ENCODE measurements at places on chromosomes 1 and 21. TPM values are rescaled to one million over a fixed set of nuclear protein-coding genes. Genes with fewer than 3 reads are reported as not detected.

DNA sequence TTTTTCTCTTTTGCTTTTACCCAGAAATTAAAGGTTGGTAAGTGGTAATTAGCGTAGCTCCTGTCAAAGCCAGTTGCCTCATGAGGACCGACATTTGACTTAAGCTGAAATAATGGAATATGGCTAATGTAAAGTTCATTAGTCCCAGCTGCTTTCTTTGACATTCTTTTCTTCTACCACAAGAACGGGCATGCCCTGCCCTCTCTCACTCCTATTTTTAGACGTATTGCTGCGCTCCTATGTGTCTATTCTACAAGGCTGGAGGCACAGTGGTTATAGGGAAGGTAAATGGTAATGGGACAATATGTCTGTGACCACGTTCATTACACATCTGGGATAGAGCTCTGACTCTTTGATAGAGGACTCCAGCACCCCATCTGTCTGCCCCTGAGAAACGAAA is 6.8 kb downstream of the CORT start:
- no peak for DNase-seq

DNA sequence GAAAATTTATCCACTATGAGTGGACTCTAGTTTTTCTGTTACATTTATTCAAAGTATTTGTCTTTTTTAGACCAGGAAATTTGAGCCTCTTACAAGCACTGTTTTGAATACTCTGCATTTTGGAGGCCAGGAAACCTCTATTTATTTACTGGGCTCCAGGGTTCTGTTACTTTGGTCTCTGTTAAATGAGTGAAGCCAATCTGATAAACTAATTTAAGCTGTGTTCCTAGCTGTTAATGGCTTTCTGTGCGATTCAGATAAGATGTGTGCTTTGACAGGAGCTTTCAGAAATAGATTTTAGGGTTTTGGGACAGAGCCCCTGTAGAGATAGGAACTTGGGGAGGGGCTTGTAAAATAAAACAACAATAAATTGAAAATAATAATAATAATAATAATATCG is 23.9 kb downstream of the ACKR1 start:
- no peak for DNase-seq

LCE2A gene
- polyA plus RNA-seq: not detected

- no peak for DNase-seq
These were observed 64.5 kb upstream of the SPATA6 start for GRCh38 chr1:48536477-48536876.

CYP4X1 gene
- polyA plus RNA-seq: 13.2 TPM

ACTN2 gene
- 0.47 TPM for polyA plus RNA-seq

GRCh38 chr1:177932123-177932522 is 37.7 kb downstream of the SEC16B start:
- no peak for DNase-seq

- DNase-seq: no peak
These were observed 1.5 kb downstream of the SCNN1D start for GRCh38 chr1:1281533-1282321.

FAM43B gene
- polyA plus RNA-seq: 0.96 TPM

DNA sequence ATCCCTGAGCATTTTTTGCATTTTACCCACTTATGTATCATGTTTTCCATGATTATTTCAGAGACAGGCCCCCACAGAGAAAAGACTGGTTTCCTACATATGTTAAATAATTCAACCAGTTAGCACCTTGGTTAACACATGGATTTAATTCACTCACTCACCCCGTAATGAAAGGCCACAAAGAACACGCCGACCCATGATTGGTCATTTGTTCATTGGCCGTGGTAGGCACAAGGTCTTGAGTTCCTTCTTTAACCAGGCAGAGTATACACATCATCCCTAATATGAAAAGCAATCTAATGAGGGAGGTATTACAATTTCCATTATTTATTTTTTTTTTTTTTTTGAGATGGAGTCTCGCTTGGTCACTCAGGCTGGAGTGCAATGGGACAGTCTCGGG is 50.6 kb downstream of the RPS6KA1 start:
- no peak for DNase-seq

BATF3 gene
- 1.6 TPM for polyA plus RNA-seq

GNG5 gene
- 179 TPM for polyA plus RNA-seq

DNA sequence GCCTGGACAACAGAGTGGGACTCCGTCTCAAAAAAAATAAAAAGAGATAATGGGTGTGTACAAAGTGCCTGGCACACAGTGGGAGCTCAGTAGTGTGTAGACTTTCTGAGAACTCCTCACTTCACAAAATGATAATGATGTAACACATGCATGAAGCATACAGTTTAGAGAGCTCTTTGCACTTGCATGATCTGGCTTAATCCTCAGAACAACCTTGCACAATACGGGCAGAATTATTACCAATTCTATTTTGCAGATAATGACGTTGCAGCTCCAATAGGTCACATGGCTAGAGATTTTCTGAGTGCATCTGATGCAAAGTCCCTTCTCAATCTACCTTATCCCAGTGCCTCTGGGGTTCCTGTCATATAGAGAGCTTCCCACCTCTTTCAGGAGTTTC is 71.4 kb downstream of the CD247 start:
- no peak for DNase-seq

DNA sequence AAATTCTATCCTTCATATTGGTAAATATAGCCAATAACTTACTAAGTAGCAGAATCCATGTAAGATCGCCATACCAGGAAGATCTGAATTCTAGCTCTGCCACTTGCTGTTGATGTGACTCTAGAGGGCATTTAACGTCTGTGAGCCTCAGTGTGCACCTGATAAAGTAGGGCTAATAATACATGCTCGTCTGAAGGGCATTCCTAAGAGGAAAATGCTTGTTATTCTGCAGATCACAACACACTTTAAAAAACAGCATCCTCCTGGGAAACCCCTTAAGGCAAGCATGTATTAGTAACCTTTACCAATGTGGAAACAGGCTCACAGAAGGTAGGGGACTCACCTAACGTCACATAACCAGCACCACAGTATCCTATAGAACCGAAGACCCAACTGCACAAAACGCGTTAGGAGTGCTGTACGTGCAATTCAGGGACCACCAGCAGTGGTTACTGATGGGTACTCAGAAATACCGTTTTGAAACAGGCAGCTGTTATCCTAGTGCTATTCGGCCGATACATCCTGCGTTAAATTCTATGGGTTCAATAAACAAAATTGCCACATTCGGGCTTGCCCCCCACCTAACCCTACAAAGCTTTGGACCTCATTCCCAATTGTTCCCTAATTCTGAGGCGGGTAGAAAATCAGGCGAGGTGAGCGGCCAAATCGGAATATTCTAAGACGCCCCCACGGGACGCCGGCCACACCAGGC is 758 bp downstream of the DEPDC1 start:
- DNase-seq: no peak

ATAD3C gene
- 2.0 TPM for polyA plus RNA-seq

OR4F16 gene
- polyA plus RNA-seq: not detected

- DNase-seq: no peak
These were observed 38.0 kb upstream of the RASAL2 start for GRCh38 chr1:178055779-178056471.

FAM72B gene
- polyA plus RNA-seq: 6.1 TPM

DNA sequence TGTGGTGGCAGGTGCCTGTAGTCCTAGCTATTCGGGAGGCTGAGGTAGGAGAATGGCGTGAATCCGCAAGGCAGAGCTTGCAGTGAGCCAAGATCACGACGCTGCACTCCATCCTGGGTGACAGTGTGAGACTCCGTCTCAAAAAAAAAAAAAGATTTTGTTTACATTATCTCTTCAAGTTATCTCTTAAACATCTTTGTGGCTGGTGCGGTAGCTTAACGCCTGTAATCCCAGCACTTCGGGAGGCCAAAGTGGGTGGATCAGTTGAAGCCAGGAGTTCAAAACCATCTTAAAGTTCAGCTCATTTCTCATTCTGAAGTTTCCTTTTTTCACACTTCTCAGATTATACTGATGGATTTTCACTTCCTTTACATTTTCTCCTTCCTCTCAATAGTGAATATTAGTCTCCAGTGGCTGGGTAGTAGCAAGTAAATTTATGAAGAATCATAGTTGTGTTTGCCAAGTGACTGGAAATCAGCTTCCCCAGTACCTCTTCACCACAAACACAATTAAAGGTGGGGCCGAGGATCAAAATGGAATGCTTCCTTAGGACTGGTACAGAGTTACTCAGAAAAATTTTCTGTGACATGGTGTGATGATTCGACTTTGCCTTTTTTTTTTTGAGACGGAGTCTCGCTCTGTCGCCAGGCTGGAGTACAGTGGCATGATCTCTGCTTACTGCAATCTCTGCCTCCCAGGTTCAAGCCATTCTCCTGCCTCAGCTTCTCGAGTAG is 13.8 kb downstream of the PIP5K1A start:
- no peak for DNase-seq

DNA sequence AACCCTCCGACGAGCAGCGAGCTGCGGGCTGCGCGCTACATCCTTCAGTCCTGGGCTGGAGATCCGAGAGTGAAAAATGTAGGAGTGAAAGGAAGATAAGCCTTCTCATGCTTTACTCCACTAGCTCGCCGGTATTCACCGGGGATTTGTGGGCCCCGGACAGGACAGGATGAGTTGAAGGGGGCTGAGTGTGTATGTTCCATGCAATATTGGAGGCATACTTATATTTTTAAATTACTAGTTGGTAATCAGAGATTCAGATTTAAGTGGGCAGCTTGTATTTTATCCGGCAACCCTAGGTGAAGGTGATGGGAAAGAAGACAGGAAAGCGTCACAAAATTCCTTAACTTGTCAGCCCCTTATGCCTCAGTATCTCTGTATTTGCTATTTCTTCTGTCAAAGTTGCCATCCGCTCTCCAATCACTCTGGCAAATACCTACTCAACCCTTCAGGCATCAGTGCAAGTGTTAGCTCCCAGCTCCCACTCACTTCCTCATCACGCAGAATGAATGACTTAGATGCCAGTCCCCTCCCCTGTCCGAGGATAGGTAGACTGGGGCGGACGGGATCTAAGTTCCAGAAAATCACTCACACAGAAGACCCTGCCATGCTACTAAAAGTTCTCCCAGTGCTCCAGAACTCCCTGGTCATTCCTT is 503 bp upstream of the PIGM start:
- no peak for DNase-seq

SMIM1 gene
- 14.6 TPM for polyA plus RNA-seq

GRCh38 chr1:224380003-224380402 is 23.3 kb downstream of the CNIH4 start:
- no peak for DNase-seq

- DNase-seq: no peak
These were observed 4.0 kb upstream of the GBP5 start for GRCh38 chr1:89276690-89277089.

DNA sequence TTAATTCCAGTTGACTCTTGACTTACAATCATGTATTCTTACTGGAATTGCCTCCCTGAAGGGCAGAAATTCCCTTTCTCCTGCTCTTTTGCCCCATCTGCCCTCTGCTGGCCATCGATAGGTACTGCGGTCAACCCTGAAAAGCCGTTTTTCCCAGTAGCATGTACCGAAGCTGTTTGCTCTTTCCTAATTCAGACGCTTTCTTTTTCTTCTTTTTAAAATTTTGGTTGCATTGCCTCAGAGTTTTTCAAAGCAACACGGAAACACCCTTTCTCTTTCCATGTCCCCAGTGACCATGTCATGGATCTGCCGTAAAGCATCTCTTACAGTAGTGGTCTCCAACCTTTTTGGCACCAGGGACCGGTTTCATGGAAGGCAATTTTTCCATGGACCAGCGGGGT is 164.2 kb upstream of the C1orf21 start:
- DNase-seq: no peak

U2AF1 gene
- 27.5 TPM for polyA plus RNA-seq

SYT6 gene
- polyA plus RNA-seq: 1.3 TPM

OR2T2 gene
- polyA plus RNA-seq: not detected

GRCh38 chr1:10663678-10664035 is 132.8 kb downstream of the CASZ1 start:
- no peak for DNase-seq

GRCh38 chr1:34918977-34919561 is 10.4 kb downstream of the DLGAP3 start:
- no peak for DNase-seq

LRRC3 gene
- polyA plus RNA-seq: 4.5 TPM

DNA sequence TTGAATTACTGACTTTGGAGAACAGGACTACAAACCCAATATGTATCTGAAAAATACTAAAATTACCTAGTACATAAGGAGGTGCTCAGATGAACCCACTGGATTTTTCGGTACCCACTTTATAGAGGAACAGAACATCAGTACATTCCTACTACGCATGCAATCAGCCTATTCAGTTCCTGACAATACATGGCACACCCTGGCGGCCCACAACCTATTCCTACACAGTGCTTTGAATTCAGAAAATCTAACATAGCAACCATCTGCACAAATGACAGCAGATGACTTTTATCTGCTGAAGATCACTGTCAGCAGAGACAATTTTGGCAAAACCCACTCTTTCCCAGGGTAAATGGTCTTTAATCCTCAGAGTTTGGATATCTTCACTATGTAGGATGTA is 257.1 kb upstream of the GREM2 start:
- DNase-seq: no peak

- no peak for DNase-seq
These were observed 10.2 kb downstream of the C1orf216 start for GRCh38 chr1:35708441-35708921.

DNA sequence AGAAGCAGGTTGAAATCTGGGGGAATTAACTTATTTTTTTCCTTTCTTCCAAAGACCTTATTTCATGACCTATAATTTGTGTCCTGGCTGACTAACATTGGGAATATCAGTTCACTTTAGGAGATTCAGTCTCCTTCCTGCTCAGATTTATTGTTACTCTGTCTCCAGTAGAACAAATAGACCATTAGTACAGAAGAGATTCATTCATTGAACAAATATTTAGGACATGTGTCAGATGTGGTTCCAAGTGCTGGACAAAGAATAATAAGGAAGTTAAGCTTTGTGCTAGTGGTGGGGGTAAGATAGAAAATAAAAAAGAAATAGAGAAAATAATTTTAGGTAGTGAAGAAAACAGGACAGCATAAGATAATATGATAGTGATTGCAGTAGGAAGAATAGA is 20.3 kb downstream of the ZMYM4 start:
- no peak for DNase-seq

GRCh38 chr1:165317612-165318011 is 38.9 kb downstream of the LMX1A start:
- no peak for DNase-seq

AKR7A3 gene
- 0.64 TPM for polyA plus RNA-seq

TNFAIP8L2 gene
- 1.5 TPM for polyA plus RNA-seq

DNA sequence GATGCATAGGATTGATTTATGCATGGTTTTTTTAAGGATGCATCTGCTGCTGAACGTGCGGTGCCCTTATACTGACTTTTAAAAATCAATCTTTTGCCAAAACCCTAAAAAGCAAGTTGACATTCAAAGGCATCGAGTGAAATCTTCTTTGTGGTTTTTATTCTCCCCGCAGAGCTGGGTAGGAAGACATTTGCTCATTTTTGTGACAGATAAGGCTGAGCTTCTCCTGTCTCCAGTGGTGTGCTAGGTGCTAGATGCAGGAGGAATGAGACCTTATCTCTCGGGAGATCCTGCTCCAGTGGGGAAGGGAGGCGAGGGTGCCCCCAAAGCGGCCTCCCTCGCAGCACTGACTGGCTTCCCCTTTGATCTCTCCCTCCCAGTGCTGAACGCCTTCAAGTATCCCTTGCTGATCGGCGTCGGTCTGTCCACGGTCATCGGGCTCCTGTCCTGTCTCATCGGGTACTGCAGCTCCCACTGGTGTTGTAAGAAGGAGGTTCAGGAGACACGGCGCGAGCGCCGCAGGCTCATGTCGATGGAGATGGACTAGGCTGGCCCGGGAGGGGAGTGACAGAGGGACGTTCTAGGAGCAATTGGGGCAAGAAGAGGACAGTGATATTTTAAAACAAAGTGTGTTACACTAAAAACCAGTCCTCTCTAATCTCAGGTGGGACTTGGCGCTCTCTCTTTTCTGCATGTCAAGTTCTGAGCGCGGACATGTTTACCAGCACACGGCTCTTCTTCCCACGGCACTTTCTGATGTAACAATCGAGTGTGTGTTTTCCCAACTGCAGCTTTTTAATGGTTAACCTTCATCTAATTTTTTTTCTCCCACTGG is 14.9 kb upstream of the CD101 start:
- no peak for DNase-seq

PDE9A gene
- polyA plus RNA-seq: 36.1 TPM

Data from right renal cortex interstitium (tissue), 3 donors.